ENCODE measurements at places on chromosomes 1 and 21.

- DNase-seq: peak; percentile 59
Observed at GRCh38 chr1:40848530-40849189, 13.5 kb downstream of the CITED4 start.

DNA sequence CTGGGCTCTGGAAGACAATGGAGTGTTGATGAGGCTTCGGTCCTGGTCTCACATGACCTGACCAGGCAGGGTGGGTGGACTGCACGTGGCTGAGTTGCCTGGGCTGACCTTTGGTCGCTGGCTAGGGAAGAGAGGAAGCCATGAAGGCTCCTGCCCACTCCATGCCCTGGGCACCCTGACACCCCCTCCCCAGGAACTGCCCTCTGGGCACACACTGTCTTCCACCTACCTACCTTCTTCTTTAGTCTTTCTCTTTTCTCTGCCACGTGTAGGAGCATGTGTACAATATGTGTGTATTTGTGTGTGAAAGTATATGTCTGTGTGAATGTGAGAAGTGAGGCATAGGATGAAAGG is 15.1 kb downstream of the POU3F1 start:
- no peak for DNase-seq

DNA sequence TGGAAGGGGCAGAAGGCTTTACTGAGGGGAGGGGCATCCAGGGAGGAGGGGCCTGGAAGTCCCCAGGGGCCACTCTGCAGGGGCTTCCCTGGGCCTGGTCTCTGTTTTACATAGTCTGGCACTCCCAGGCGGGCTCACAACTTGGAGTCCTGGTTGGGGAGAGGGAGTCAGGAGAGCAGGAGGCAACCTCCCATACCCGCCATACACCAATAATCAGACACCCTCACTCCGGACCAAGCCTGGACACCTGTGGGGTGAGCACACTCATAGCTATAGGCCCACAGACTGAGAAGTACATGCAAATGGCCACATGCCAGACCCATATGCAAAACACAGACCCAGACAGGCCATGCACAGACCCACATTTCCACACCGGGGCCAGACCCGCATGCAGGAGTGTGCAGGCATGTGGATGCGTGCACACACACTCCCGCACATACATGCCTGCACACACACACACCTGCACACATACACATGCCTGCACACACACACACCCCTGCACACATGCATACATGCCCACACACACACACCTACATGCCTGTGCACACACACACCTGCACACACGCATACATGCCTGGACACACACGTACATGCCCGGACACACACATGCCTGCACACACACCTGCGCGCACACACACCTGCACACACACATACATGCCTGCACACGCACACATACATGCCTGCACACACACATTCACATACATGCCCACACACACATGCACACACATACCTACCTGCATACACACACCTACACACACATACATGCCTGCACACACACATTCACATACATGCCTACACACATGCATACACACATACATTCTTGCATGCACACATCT is 89.5 kb upstream of the RUNX3 start:
- DNase-seq: no peak

- no peak for DNase-seq
Observed at GRCh38 chr1:168365719-168366479, 85.2 kb downstream of the TBX19 start.

DNA sequence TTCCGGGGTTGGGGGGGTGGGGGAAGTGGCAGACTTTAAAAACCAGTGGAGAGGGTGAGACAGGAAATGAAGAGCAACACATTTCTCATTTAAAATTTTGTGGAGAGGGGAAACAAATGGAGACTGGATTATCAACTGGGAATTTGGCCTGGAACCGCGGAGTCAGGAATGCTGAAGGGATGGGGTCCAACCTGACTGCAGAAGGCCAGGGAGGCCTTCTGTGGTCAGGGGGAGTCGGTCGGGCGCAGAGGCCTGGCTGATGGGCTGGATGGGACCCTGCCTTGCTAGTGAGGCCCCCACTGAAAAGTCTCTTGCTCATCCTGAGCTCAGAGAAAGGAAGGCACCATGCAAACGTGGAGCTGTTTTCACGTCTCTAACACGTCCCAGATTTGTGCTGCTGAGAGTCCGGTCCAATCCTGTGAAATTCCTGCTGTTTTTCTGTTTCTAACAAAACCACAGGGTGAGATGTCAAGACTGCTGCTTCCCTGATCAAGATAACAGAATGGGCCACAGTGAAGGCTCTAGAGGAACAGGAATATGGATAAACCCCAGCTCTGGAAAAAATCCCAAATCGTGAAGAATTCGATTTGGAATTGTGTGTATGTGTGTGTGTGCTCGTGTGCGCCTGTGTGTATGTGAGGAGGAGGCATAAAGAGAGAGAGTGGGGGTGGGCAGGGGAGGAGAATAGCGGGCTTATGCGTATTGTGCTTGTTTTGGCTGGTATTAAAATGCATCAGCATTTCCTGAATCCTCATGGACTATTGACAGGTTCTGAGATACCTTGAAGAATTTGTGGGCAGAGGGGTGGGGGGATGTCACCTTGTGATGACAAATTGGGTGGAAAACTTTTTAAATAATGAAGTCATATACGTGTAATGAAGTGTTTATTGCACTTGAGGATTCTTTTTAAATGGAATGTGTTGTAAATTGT is 117.4 kb downstream of the NGF start:
- no peak for DNase-seq

Data from heart right ventricle (tissue), 16 donors.